ENCODE measurements at places on chromosomes 7 and 10.

- DNase-seq = no peak
Measured at GRCh38 chr10:53955091-53955490, 845.9 kb downstream of the PCDH15 start.

GRCh38 chr10:104103956-104104355 is 18.0 kb upstream of the SFR1 start:
- DNase-seq = no peak

DNA sequence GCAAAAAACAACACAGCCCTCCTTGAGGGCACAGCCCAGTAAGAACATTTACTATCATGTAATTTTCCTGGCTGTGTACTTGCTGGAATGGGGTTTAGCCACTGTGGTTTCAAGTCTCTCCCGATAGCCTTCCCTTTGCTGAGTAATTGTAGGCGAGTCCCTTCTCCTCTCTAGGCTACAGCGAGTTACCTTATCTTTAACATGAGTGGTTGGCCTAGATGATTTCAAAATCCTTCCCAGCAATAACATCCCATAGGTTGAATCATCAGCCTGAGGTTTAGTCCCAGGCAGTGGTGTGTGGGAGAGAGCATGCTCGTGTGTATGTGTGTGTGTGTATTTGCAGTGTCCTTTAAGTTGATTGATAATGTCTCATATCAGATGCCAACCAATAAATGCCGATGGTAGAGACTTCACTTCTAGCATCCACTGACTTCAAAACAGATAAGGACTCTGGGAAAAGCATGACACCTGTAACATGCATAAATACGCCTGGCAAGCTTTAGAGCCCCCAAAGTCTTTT is 142.9 kb upstream of the ZMIZ1 start:
- DNase-seq = no peak

DNA sequence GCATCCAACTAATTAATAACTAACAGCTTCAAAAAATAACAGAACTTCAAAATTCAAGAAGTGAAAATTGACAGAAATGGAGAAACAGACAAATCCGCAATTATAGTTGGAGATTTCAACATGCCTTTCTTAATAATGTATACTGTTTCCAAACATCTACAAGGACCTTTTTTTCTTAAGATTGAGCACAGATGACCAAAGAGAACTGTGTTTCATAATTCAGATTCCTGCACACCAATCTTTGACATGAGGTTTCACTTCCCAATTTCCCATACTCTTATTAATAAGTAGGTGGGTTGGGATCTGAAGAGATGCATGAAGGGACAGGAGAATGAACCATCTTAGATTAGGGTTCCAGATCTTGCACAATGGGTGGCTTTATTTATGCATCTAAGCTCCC is 24.9 kb upstream of the GIMAP7 start:
- no peak for DNase-seq

- DNase-seq = no peak
Measured at GRCh38 chr10:127123626-127124025, 72.8 kb downstream of the INSYN2A start.

- no peak for DNase-seq
Measured at GRCh38 chr10:133523631-133524203, 3.4 kb upstream of the CYP2E1 start.

GRCh38 chr7:88635149-88635548 is 124.4 kb upstream of the ZNF804B start:
- no peak for DNase-seq

DNA sequence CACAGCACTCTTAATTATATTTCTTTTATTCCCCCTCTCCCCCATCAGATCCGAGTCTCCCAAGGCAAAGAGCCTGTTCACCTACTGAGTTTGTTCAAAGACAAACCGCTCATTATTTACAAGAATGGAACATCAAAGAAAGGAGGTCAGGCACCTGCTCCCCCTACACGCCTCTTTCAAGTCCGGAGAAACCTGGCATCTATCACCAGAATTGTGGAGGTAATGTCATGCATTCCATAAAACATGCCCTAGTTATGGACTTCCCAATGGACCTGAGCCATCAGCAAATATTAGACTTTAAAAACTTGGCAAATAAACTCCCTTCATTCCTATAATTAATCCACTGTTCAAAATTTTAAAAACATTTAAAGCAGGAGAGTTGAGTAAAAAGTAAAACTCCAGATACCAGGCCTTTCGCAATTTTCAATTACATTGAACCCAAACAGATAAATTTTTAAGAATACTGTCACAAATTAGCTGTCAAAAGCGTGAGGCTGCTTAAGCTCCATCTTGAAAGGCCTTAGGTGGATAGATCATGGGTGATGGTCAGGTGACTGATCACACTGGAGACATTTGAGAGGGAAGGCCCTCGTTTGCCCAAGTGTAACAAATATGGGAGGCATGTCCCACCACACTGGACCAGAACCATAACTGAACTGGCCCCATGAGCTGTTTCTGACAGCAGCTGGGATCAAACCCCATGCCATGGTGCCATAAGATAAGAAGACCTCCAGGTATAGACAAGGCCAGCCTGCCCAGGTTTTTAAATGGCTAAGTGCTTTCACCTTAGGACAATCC is 46.9 kb upstream of the ARL4A start:
- no peak for DNase-seq

GRCh38 chr7:150909200-150909995 is 57.1 kb downstream of the AOC1 start:
- DNase-seq = no peak

DNA sequence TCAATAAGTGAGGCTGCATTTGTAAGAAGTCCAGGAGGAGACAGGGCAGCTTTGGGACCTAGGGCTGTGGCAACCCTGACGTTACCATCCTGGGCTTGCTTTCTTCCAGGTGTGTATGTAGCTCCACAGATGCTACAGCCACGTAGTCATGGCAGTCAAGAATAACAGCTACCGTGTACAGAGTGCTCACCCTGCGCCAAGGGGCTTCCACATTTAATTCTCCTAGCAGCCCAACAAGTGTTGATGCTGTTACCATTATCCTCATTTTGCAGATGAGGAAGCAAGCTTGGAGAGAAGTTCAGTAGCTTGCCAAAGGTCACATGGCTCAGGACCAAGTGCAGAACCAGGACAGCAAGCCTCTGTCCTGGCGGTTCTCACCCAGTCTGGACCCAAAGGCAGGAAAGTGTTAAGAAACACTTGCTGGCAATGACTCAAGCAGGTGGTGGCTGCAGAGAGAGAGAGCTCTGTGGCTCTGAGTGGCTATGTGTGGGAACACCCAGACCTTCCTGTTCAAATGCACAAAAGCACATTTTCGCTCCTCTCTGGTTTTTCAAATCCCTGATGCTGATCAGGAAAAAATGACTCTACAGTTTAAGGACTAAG is 89.8 kb downstream of the CREM start:
- DNase-seq = no peak

GRCh38 chr10:114544045-114544659 is 113.9 kb downstream of the ABLIM1 start:
- DNase-seq = no peak

DNA sequence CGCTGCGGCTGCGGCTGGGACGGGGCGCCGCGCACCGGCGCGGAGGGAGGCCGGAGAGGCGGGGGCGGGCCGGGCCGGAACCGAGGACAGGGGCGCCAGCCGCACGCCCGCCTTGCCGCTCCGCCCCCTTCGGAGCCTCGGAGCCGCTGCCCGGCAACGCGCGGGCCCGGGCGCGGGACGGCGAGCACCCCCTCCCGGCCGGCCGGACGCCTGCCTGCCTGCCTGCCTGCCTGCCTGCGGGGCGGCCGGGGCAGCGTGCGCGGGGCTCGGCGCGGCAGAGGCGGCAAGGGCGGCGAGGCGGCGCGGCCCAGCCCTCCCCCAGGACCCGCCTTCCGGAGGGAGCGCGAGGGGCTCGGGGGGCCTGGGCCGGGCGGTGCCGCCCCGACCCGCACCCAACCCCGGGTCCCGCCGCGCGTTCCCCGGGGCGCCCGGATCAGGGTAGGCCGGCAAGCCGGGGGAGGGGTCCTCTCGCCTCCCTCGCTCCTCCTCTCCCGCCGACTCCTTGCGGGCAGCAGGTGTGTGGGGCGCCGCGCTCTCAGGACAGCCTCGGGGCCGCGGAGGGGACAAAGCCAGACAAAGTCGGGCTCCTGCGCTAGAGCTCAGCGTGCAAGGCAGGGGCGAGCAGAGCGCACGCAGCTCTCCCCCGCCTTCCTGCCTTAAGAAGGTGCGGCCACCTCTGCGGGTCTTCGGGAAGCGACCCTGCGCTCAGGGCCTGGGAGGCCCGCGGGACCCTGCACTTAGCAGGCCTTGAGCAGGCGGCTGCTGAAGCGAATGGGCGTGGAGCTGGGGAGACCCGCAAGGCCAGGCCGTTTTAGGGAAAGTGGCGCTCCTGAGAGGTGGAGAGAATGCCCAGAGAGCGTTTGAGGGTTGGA is at the start of gene KIAA1549:
TSS of gene KIAA1549 (minus strand) at position 58 of the 872 bp plus-strand sequence. CDS start 120 bp downstream, outside the sequence.
- DNase-seq = peak; percentile 28

GRCh38 chr10:36118314-36118713 is 476.2 kb upstream of the FZD8 start:
- no peak for DNase-seq
